ENCODE measurements at places on chromosomes 2 and 18.

- DNase-seq: no peak
These were observed 54.0 kb downstream of the MEIS1 start for GRCh38 chr2:66488946-66489345.

DNA sequence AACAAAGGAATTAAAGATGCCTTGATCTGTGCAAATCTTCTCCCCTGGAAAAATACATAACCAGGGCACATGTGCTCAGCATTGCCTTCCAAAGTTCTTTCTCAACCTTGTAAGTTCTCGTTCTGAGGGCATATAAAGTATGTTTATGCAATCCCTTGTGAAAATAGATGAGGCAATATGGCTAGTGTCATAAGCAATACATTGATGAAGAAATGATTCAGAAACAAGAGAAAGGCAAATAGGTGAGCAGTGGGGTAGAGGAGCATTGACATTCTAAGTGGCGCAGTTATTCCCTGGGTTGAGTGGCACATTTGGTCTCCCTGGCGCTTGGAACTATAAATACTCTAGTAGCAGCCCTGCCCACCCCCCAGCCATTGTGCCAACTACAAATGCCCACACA is 57.4 kb upstream of the PGAP1 start:
- no peak for DNase-seq

- no peak for DNase-seq
These were observed 104.4 kb downstream of the RGPD3 start for GRCh38 chr2:106363791-106364190.

DNA sequence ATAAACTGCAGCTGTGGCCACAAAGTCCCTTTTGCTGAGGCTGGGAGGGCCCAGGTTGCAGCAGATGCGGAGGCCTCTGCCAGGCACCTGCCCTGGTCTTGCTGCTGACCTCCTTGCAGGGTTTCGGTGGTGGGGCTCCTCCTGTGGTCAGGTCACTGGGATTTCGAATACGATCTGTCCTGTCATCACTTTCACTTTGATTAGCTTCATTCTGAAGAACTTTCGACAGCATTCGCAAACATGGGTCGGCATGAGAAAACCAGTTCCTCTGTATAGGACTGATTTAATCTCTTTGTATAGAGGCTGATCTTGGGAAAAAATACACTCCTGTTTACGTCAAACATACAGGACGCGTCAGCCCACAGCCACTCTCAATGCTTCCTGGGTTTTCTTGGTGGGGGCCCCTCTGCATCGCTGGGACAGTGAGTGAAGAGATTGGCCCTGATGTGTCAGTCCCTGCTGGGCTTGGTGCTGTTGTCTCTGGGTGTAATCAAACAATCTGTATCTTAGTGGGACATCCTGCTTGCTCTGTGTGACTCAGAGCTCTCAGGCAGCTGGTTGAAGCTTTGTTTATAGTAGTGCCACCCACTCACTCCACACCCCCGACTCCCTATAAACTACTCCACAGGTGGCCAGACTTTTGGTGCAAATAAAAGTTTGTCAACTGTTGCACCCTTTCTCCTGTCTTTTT is 209.4 kb upstream of the CXCR4 start:
- DNase-seq: no peak

GRCh38 chr2:96074156-96074555 is 39.4 kb upstream of the GPAT2 start:
- DNase-seq: no peak

- no peak for DNase-seq
These were observed 37.9 kb upstream of the GBX2 start for GRCh38 chr2:236205867-236206645.

GRCh38 chr2:162293122-162293786 is 25.2 kb downstream of the IFIH1 start:
- DNase-seq: no peak

GRCh38 chr2:173614265-173614930 is 259.7 kb downstream of the CDCA7 start:
- no peak for DNase-seq

- DNase-seq: no peak
These were observed 420.1 kb upstream of the ACVR2A start for GRCh38 chr2:147424766-147425165.

GRCh38 chr18:24949908-24950307 is 402.1 kb downstream of the ZNF521 start:
- DNase-seq: no peak

- DNase-seq: no peak
These were observed 163.6 kb upstream of the ZNF516 start for GRCh38 chr18:76658627-76659026.

GRCh38 chr18:58258692-58259342 is 214.8 kb downstream of the NEDD4L start:
- no peak for DNase-seq

DNA sequence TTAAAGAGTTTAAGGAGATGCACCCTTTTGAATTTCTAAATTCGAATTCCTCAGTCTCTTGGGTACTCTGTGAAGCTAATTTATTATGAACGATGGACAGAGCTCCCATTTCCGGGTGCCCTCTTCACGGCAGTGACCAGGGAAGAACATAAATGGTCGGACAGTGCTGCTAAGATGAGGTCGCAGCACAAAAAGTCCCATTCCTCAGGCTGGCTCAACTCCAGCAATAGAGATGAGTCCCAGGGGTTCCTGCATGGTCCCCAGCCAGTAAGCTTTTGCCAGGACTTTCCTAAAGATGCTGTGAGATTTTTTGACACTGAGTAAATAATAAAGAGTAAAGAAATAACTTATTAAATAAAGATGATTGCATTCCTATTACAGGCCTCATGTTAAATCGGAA is 43.0 kb upstream of the STK39 start:
- no peak for DNase-seq

GRCh38 chr2:206108713-206109112 is 22.7 kb upstream of the INO80D start:
- DNase-seq: no peak

GRCh38 chr2:35976611-35977010 is 379.0 kb upstream of the CRIM1 start:
- no peak for DNase-seq

- no peak for DNase-seq
These were observed 9.0 kb upstream of the GAL3ST2 start for GRCh38 chr2:241767464-241768250.
